Activated CD8-positive, alpha-beta memory T cell treated with anti-CD3 and anti-CD28 coated beads for 4 hours (primary cell): ENCODE measurements at places on chromosomes 12 and 14.

DNA sequence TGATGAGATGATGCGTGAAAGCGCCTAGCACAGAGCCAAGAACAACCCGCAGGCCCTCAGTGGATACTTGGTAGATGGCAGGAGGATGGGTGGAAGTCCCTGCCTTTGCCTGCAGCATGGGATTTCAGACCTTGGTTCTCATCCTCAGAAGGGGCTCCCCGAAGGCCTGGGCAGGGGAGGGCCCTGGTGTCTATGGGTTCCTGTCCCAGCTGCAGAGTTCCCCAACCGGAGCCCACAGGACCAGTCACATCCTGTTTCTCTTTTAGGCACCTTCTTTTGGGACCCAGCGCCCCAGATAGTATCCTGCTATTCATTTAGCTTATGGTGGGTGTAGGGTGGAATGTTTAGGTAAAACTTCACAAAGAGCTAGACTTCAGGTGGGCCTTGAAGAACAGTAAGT lies 55.5 kb downstream of the CALM1 start:
- DNase-seq = no peak

GRCh38 chr12:25894759-25895158 lies 63.7 kb upstream of the RASSF8 start:
- no peak for DNase-seq

- DNase-seq = no peak
Measured at GRCh38 chr12:33156042-33156441, 259.5 kb upstream of the PKP2 start.

- DNase-seq = no peak
Measured at GRCh38 chr14:58825606-58826005, 187.8 kb downstream of the DACT1 start.

GRCh38 chr14:68230950-68231717 lies 411.6 kb downstream of the RAD51B start:
- DNase-seq = no peak

GRCh38 chr14:49052521-49052920 lies 533.7 kb downstream of the RPS29 start:
- DNase-seq = no peak

DNA sequence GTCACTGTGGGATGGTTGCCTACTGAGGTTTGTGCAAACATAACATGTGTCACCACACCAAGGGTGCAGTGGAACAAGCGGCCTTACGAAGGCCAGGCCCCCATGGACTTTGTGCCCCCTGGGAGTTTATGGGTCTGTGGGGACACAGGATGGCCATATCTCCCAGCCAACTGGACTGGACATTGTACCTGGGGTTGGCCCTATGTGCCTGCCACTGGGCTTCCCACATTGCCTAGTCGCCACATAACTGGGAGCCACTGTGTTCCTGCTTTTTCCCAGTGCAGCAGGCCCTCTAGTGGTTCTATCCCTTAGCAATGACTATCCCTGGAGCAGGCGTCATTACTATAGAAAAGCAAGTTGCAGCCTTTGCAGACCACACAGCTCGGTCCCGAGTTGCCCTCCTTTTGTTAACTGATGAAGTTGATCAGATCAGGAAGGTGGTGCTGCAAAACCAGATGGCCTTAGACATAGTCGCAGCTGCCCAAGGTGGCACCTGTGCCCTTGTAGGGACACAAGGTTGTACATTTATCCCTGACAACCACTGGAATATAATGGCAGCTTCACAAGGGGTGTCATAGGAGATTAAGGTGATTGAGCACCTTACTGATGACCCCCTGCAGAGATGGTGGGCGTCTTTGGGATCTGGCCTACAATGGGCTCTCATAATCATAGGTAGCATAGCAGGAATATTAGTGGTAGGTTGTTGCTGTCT lies 15.2 kb upstream of the RNASE12 start:
- DNase-seq = no peak

GRCh38 chr12:116982791-116983411 lies 72.2 kb downstream of the FBXW8 start:
- DNase-seq = no peak
